ENCODE measurements at places on chromosomes 7 and 10.

GRCh38 chr7:92729172-92729571, 107.2 kb downstream of the CDK6 start:
- DNase-seq: no peak

DNA sequence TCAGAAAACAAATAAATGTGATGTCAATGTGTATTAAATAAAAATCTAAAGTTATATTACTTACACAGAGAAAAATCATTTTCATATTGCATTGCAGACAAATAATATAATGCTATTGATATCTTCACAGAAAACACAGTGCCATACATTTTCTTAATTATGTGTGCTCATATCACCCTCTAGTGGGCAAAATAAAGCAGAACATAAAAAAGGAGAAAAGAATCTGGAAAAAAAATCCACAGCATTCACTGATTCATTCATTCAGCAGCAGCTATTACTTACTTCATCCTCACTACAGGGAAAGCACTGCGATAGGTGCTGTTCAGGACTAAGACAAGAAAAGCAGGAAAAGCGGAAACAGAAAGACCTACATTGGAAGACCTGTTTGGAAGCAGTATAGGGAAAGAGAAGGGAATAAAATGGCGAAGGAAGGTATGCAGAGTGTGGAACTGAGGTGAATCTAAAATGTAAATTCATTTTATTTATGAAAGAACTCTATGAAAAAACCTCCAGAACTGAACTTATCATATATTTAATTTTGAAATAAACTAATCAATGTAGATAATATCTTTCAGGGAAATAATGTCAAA, 73.2 kb downstream of the POT1 start:
- DNase-seq: no peak

- DNase-seq: no peak
These were observed 150.3 kb downstream of the POLR1F start for GRCh38 chr7:19558527-19558926.

DNA sequence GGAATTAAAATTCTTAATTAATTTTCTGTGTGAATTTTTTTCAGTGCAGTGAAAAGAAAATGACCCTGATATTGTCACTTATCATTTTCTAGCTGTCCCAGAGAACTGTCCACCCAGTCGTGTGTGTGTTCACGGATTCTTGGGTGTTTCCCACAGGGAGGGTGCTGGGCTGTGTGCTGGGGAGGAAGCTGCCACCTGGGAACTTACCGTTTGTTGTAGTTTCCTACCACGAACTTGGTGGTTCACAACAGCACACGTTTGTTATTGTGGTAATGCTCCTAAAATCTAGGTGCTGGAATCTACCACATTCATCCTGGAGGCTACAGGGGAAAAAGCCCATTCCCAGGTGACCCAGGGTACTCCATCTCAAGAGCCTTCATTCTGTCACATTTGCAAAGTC, 276.1 kb downstream of the GLRX3 start:
- DNase-seq: no peak

DNA sequence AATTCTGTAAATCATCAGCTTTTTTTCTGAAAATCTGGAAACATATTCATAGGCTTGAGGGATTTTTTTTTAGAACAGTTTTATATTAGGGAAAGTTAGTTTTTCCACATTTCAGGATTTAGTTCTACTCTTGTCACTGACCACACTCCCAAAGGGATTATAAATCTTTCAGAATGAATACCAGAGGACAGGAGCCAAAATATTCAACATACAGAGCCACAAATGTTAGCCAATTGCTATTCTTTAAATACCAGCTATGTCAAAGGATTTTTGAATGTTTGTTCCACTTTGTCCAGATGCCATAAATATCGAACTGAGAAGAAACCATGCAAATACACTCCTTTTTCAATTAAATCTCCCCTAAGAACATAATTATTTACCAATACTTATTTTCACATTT, 50.7 kb downstream of the ODAD2 start:
- DNase-seq: peak; percentile 27

DNA sequence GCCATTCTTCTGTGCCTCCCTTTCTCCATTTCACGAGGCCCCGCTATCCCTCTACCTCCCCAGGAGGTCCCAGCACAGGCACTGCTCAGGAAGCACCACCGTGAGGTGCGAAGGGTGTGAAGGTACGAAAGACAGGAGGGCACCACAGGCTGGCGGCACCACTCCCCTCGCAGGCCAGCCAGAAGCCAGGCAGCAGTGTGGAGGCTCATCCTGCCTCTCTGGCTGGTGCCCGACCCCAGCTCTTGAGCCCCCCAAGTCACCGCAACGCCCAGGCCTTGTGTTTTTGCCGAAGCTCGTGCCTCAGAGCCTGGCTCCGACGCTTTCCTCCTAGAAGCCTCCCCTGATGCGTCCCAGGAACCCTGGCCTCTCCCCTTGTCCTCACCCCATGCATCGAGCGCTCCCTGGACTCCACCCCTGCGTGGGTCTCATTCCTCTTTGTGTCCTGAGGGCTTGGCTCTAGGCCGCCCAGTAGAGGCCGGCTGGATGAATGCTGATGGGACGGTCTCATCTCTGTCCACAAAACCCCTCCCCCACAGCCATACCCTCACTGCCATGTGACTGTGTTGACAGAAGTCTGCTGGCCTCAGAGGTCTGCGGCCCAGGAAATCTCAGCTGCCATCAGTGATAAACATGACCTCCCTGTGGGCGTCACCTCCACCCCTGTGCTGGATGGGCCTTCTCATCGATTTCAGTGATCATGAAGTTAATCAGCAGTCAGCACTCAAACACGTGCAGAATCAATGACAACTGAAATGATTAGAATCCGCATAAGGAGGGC, 19.3 kb downstream of the BRI3 start:
- no peak for DNase-seq
